Jurkat, Clone E6-1 (cell line): ENCODE measurements at places on chromosomes 4 and X.

DNA sequence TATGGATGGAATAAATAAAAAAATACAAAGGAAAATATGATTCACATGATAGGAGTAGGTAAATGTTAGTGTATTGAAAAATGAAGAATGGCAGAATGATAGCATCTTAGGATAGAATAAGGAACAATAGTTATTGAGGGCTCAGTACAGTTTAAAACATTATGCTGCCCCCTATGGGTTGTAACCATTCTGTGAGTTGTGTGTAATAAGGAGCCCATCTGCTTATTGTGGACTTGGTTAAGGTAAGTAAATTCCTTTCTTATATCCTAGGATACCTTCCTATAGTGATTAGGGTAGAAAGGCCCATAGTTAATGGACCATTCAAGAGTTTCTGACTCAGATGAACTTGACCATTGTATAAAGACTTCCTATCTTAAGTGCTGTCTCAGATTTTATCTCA is 195.8 kb downstream of the PDHA2 start:
- peak; percentile 70 for DNase-seq

GRCh38 chr4:7629501-7630254 is 194.9 kb upstream of the PSAPL1 start:
- DNase-seq: no peak

DNA sequence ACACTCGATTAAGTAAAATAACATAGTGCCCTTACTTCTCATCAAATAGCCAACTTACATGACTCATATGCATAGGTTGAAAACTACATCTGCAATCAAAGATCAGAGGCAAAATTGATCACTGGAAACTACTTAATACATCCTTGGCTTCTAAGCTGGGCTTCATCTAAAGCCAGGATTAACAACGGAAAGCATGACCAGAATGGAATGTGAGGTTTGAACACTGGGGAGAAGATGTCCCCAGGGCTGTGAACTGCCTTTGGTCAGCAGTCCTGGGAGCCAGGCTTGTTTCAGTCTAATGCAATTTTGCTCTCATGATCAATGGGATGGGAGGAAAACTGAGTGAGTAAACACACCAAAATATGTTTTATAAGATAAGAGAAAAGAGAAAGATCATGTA is 192.5 kb upstream of the TTC29 start:
- DNase-seq: no peak

GRCh38 chr4:130648570-130648969 is 1552.6 kb downstream of the C4orf33 start:
- DNase-seq: no peak
